ENCODE measurements at places on chromosomes 16 and 17.
A peak's percentile ranks its signal among the peaks of the same experiment; 100 is the strongest.

DNA sequence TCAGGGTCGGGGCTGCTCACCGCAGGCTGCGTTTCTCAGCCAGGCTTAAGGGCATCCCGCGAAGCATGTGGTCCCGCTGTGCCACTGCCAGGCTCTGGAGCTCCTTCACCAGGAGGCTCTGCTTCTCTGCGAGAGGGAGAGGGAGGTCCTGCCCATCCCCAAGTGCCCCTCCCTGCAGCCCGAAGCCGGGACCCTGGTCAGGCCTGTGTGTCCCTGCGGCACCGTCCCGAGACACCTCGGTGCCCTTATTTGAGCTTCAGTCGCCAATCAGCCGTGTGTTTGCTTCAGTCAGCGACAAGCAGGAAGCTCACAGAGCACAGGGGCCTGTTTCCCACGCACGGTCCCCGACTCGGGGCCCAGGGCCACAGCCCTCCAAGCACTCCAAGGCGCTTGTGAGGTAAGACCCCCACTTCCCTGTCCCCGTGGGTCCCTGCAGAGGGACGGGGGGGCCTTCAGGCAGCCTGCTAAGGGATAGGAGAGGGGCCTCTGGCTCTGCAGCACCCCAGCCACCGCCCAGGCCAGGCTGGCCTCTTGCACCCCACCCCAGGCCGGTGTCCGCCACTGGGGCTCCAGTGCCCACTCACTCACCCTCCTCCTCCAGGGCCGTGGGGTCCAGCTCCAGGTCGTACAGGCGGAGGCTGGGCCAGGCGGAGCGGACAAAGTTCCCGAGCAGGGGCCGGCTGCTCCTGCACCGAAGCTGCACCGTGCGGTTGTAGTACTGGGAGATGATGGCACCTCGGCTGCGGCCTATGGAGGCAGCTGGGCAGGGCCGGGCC lies 3.2 kb downstream of the TMC6 start:
- H3K4me3 ChIP-seq, result no peak overlapping the region
- DNase-seq, result no peak
- H3K36me3 ChIP-seq, result peaks cover 17% of the 10 kb centered on the region
- peaks cover 74% of the 10 kb centered on the region for H3K4me1 ChIP-seq

GRCh38 chr17:6380915-6381438 lies 53.9 kb downstream of the AIPL1 start:
- peaks cover 6% of the 10 kb centered on the region for H3K27me3 ChIP-seq
- no peaks in the 10 kb centered on the region for H3K4me1 ChIP-seq
- DNase-seq, result no peak
- H3K36me3 ChIP-seq, result no peaks in the 10 kb centered on the region

DNA sequence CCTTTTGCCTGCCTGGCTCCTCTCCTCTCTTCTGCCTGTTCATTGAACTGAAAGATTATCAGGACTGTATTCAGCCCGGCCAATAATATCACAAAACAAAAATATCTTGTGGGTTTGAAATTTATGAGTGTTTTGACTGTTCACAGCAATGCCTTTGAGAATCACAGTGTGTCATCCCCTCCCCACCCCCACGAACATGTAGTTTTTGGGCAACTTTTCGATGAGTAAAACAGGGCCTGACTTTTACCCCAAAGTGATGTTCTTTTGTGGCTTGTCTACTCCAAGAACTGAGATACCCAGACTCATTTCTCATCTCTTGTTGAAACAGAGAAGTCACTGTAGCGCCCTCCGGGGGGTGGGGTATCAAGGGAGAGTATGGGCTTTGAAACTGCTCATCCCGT lies 675.7 kb downstream of the WWOX start:
- no peak for DNase-seq
- H3K4me1 ChIP-seq, result no peaks in the 10 kb centered on the region
- H3K27me3 ChIP-seq, result no peaks in the 10 kb centered on the region
- H3K27ac ChIP-seq, result no peak overlapping the region

DNA sequence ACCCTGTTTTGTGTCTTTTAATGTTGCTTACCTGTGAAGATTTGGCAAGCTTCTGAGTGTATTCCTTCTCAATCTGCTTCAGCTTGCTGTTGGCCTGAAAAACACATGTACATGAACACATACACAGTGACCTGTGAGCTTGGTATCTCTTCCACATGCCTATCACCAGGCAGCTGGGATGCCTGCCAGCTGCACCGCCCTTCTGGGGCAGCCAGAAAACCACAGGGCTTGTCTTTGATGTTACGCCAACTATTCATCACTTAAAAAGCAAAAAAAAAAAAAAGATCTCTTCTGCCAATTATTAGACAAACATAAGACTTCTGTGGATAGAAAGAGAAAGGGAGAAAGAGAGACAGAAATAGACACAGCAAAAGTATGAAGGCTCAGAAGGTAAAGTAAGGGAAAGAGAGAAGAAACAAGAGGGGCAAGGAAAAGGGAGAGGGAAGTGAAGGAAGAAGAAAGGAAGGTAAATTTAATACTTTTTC lies 189.2 kb upstream of the AXIN2 start:
- peak; percentile 88 for DNase-seq
- H3K36me3 ChIP-seq, result no peaks in the 10 kb centered on the region
- no peaks in the 10 kb centered on the region for H3K27me3 ChIP-seq

- H3K27ac ChIP-seq, result no peak overlapping the region
- DNase-seq, result no peak
- no peaks in the 10 kb centered on the region for H3K27me3 ChIP-seq
- H3K4me3 ChIP-seq, result no peak overlapping the region
These were observed 234.3 kb upstream of the TNRC6C start for GRCh38 chr17:77723909-77724875.

DNA sequence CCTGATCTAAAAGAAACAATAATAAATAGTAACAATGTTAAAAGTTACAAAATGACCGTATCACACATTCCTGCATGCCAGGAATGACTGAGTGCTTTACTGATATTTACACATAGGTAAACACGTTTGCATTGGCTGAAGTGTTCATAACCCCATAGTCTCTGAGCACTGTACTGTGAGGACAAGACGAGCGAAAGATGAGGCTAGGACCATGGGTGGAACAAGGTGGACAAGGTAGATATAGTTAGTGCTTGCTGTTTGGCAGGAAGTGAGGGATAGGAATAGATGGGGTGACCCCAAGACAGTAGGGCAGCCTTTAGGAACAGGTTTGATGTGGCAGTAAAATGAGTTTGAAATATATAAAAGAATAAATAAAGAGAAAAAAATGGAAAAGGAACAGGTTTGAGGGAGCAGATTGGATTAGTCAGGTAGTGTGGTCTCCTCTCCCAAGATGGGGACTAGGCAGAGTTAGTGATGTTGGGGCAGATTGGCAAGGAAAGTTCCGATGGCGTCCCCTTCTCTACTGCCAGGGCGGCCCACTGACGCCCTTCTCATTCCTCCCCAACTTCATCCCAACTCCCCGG lies 452 bp upstream of the E2F4 start:
- H3K4me1 ChIP-seq, result peaks cover 37% of the 10 kb centered on the region
- H3K27me3 ChIP-seq, result no peaks in the 10 kb centered on the region
- peak overlapping the region; percentile 80 for H3K27ac ChIP-seq
- H3K36me3 ChIP-seq, result peaks cover 42% of the 10 kb centered on the region
- peak overlapping the region; percentile 92 for H3K4me3 ChIP-seq

DNA sequence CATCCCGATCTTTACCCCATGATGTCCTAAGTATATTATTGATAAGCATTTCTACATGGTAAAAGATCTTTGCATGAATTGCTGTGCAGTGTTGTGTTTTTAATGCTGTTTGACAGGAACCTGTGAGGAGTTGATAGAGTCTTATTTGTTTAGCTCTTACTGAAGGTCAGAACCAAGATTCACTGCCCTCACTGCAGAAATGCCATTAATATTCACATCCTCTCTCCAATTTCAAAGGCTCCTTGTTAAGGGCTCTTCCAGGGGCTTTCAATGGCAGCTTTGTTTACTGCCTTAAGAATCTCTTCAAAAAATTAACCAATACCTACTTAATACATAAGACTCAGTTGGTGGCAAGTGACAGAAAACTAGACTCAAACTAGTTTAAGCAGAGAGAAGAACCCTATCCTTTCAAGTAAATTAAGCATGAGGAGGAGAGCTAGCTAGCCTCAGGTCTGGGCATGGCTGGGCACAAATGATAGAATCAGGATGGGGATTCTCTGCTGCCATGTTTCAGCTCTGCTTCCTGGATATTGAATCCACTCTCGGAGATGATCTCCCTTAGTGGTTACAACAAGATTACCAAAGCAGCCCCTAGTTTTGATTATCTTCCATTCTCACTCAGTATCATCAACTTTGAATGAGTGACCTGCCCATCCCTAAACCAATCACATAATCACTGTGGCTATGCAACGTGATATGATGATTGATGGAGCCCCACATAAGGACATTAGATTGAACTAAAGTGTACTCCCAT lies 311.8 kb downstream of the CDH11 start:
- H3K27me3 ChIP-seq, result no peaks in the 10 kb centered on the region
- H3K36me3 ChIP-seq, result no peaks in the 10 kb centered on the region
- no peak overlapping the region for H3K27ac ChIP-seq

DNA sequence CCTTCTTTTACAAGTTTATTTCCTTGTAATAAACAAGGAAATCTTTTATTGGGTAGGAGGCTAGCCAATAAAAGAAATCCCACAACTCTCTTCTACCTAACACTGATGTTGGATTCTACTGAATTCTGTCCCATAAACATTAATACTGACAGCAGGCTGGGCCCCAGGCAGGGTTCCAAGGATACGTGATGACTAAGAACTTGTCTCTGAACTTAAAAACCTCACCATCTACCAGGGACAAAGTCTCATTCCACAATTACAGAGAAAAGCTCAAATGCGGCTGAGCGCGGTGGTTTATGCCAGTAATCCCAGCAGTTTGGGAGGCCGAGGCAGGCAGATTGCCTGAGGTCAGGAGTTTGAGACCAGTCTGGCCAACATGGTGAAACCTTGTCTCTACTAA lies 64.9 kb downstream of the ARHGAP17 start:
- no peak overlapping the region for H3K27ac ChIP-seq
- no peaks in the 10 kb centered on the region for H3K4me1 ChIP-seq
- peaks cover 60% of the 10 kb centered on the region for H3K36me3 ChIP-seq
- no peaks in the 10 kb centered on the region for H3K27me3 ChIP-seq

Measured in DND-41 (cell line).